T-helper 2 cell (primary cell): ENCODE measurements at places on chromosomes 7 and 10.

DNA sequence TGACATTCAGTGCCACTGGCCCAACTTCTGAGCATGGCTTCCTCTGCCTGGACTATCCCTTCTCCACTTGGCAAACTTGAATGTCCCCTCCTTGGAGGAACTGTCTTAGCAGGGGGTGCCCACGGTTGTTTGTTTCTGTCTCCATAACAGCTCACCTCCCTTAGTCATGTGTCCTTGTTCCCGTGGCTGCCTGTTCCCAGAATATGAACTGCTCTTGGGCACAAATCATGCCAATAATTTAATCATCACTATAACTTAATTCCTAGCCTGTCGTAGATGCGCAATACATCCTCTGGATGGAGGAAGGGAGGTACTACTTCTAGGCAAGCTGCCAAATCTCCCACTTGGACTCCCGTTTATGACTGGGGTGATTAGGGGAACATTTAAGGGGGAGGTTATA is 173.1 kb downstream of the MYOF start:
- no peak for DNase-seq

- DNase-seq, result peak; percentile 68
Observed at GRCh38 chr10:31921031-31921430, 7.6 kb downstream of the ARHGAP12 start.

DNA sequence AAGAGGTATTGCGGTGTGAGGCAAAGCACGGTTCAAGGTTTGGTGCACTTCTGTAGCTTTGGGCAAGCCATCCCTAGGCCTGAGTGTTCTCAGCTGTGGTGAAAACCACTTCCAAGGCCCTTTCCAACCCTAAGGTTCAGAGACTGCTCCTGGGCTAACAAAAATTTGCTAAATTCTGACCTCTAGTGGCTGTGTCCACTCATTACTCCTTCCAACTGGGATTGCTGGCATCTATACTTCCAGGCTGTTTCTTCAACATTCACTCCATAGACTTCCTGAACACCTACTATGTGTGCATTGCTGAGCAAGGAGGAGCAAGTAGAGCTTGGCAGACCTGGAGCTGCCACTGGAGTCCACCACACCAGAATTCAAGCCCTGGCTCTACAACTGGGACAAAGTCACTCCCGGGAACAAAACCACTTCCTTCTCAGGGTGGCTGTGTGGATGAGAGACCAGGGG is 29.3 kb upstream of the SH3PXD2A start:
- no peak for DNase-seq

DNA sequence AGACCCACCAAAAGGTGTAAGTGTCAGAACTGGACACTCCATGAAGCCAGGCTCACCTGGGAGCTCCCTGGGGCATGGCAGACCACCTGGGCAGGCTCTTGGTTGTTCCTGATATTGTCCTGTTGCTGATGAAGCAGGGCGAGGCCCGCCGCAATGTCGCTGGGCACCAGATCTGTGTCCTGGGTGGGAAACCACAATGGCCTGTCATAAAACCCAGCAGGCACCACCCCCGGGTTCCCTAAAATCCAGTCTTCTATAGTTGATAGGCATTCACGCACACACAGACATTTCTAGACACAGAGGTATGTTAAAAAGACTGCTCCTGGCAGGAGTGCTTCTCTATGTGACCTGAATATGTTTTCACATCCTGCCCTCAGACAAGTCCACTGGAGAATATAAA is 15.0 kb downstream of the DAGLB start:
- DNase-seq, result no peak

- no peak for DNase-seq
Observed at GRCh38 chr7:90994601-90995000, 269.6 kb upstream of the FZD1 start.

DNA sequence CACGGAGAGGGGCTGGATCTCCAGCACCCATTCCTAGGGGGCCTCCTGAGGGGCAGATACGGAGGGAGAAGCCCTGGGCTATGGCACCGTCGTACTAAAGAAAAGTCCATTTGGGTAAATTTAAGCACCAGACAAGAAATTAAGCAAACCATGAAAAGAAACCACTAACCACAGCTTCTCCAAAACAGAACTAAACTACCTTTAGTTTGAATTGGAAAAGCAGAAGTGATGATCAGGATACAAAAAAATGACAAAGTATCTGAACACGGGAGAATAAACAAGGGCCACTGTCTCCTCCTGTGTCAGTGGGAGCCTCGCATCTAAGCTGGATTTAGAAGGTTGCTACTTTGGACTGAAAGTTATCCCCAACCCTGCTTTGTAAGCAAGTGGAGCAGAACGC is 69.1 kb downstream of the DIP2C start:
- DNase-seq, result no peak

DNA sequence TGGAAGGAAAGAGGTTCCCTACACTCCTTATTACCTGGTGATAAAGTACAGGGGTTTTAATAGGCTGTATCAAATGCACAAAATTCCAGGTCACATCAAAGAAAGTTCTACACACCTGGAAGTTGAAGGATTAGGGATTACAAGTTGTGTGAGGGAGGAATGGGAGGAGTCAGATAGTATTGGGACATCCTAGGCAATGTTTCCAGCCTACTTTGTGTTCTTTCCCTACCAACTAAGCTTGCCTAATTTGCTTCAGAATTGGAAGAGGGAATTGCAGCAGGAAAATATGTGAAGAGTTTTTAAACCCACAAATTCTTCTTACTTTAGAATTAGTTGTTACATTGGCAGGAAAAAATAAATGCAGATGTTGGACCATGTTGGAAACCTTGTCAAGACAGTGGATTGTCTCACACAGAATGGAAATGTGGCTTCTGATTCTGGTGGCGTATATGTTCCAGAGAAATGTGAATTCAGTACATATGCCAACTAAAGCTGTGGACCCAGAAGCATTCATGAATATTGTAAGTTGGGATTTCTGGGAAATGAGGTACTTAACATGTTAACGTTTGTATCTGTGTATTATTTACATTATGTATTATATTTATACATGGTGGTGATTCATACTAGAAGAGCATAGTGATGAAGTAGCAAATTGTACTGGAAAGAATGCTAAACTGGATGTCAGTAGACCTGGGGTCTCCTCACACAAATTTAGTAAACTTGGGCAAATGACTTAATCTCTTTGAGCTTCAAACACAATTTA is at the start of gene LIPM:
LIPM (plus strand) TSS at position 208 of the 763 bp plus-strand sequence; CDS start at position 375, 167 bp downstream.
- no peak for DNase-seq

- DNase-seq, result no peak
Observed at GRCh38 chr7:113331155-113331898, 213.0 kb upstream of the SMIM30 start.

GRCh38 chr7:140060788-140061606 is 1.8 kb downstream of the PARP12 start:
- DNase-seq, result no peak

- DNase-seq, result no peak
Observed at GRCh38 chr10:100009283-100009792, 409 bp downstream of the DNMBP start.

GRCh38 chr7:116062666-116063065 is 32.1 kb upstream of the TFEC start:
- DNase-seq, result no peak

DNA sequence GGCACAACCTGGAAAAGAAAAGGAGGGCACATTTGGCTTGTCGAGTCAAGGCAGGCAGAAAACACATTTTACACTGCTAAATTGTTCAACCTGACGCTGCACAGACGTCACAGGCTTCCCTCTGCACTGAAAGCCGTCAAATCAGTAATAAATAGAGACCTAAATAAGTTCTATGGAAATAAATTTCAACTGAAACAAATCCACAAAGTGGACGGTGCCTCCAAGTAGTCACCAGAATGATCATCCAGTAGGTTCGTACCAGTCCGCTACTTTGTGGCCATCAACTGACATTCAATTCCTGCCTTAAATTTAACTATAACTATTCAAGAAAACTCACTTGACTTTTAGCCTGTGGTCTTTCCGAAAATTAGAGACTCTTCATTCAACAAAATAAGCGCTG is 49.0 kb downstream of the NPVF start:
- DNase-seq, result no peak

DNA sequence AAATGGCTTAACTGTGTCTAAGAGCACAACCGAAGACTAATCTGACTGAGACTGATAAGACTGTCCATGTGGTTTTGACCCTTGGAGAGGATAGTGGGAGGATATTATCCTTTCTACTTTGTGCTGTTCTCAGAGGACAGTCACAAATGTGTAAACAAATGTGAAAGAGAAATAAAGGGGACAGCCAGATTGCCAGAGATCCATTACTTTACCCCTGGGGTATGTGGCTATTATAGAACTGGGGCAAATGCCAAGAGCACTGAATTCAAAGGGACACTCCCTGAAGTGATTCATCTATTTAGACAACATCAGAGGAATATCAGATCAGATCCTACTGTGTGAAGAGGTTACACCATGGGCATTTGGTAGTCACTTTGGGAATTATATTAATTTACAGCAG is 154.7 kb downstream of the RNLS start:
- no peak for DNase-seq

- DNase-seq, result no peak
Observed at GRCh38 chr7:7641129-7641663, 644 bp downstream of the UMAD1 start.

DNA sequence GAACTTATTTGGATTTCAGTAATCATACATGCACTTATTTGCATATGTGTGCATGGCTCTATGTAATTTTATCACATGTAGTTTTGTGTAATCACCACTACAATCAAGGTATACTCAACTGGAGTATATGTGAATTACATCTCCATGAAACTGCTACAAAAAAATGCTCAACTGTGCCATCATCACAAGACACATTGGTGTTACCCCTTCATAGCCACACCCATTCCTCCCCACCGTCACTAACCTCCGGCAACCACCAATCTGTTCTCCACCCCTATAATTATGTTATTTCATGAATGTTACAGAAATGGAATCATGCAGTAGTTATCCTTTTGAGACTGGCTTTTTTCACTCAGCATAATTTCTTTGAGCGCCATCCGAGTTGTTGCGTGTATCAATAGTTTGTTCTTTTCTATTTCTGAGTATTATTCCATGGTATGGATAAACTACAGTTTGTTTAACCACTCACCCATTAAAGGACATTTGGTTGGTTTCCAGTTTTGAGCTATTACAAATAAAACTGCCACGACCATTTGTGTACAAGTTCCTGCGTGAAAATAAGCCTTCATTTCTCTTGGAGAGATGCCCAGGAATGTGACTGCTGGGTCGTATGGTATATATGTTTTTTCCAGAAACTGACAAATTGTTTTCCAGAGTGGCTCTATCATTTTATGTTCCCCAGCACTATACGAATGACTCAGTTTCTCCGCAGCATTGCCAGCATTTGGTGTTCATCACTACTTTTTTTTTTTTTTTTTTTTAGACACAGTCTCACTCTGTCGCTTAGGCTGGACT is 11.3 kb upstream of the SMO start:
- no peak for DNase-seq

DNA sequence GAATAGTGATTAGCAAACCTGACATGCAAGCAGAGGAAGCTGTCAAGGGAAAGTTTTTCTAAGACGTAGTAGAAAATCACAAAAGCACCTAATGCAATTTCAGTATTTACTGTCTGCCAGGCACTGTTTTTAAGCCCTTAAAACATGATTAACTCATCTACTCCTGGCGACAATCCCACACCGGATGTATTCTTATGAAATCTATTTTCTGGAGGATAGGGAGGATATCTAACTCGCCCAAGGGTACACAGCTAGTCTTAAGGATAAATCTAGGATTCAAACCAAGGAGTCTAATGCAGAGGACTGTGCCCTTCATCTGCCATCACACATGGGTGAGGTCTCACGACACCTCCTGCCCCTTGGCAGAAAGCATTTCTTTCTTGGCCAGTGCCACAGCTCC is 47.8 kb upstream of the FIGNL1 start:
- DNase-seq, result no peak

GRCh38 chr10:87622314-87623004 is 37.2 kb upstream of the PAPSS2 start:
- DNase-seq, result no peak

DNA sequence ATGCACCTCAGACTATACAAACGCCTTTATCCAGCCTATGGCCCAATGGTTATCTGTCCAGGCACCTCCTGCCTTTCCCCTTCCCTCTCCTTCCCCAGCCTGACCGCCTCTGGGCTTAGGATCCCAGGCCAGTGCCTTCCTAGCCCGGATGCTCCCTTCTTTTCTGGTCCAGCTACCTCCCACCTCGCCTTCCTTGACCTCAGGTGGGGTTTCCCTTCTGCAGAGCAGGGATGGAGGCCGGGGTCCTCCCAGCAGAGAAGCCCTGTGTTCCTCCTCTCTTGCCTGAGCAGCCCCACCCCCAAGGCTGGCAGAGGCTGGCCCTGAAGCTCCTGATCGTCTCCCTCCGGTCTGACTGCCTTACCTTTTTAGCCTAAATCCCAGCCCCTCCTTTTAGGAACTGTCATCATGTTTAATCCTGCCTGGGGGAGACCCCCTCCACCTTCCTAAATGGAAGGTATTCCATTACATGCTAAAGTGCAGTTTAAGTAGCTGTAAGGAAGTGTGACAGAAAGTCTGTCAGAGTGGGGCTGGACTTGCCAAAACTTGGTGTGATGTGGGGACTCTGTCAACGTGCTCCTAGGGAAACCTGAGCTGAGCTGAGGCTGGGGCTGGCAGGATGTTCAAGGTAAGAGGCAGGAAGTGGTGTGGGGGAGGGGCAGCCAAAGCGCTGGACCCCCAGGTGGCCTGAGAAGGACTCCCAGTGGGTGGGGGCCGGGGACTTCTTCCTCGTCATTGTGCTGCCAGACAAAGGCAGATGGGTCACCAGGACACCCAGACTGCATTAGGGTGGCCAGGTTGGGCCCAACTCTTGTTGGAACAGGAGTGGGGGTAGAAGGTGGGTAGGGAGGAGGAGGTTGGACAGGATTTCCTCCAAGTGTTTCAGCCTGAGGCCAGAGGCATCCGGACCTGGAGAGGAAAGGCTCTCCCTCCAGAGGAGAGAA is 39.5 kb downstream of the LBX1 start:
- no peak for DNase-seq

DNA sequence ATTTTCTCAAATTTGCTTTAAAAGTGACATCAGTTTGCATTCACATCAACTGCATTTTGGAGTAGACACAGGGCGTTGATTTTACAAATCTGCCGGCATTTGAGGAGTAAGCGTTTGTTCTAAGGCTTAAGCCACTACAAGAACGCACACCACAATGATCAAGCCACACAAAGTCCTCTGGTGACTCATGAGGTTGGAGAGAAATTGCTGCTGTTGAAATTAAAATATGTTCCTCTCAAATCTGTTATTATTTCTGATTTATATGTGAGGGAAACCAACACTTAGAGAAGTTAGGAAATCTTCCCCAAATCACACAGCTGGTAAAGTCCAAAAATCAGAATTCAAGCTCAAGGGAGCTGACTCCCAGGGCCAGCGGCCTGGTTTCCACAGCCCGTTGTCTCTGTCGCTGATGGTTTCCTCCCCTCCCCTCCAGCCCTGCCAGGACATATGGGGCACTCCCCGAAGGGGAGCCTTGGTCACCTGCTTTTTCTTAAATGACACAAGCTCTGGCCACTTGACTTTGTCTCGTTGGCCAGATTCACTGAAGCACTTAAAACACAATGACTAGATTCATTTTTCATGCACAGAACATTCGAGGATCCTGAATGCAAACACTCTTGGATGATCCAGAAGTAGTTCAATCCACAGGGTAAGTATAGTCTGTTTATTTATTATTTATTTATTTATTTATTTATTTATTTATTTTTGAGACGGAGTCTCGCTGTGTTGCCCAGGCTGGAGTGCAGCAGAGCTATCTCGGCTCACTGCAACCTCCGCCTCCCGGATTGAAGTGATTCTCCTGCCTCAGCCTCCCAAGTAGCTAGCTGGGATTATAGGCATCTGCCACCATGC is 29.2 kb upstream of the KLF6 start:
- DNase-seq, result no peak
